Inflammatory macrophage treated with lipopolysaccharide for 1 hour (primary cell): ENCODE measurements at places on chromosomes 12 and 14.
A peak's percentile ranks its signal among the peaks of the same experiment; 100 is the strongest.

- no peak for DNase-seq
Observed at GRCh38 chr12:50557421-50557820, 52.6 kb downstream of the DIP2B start.

GRCh38 chr14:77457115-77457521 lies 283 bp downstream of the VIPAS39 start:
- no peak for DNase-seq

- no peak for DNase-seq
Observed at GRCh38 chr14:73755434-73756014, 41.3 kb upstream of the PNMA1 start.

- DNase-seq, result no peak
Observed at GRCh38 chr12:57723630-57723962, 14.9 kb downstream of the AGAP2 start.

- DNase-seq, result no peak
Observed at GRCh38 chr12:81499809-81500208, 259.3 kb downstream of the PPFIA2 start.

- no peak for DNase-seq
Observed at GRCh38 chr14:78592616-78593219, 422.5 kb downstream of the NRXN3 start.

GRCh38 chr12:127650626-127651025 lies 616.3 kb upstream of the TMEM132C start:
- no peak for DNase-seq

GRCh38 chr14:40221428-40221827 lies 789.2 kb upstream of the FBXO33 start:
- DNase-seq, result no peak

GRCh38 chr14:96274543-96274942 lies 18.5 kb downstream of the BDKRB1 start:
- DNase-seq, result no peak

DNA sequence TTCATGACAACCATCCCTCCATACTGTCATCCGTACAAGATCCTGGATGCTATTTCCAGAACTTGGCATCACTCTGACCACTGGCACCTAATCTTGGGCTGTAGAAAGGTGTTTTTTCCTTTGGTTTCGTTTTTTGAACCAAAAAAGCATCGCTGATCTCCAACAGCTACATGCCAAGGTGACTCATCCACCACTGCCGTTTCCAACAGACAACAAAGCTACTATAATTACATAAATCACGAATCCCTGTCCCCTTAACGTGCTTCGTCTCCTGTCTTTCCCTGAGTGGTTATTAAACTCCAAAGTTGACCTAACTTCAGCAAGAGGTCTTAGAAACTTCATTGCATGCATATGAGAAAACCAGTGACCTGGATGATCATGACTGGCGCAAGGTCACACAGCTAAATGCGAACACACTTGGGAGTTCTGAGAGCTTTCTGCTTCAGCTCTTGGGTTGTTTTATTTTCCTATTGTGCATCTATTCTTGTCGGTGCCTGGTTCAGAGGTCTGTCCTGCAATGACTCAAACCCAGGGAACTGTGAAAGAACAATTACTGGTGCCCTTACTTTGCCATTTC lies 99.9 kb downstream of the PPM1H start:
- no peak for DNase-seq

GRCh38 chr12:89370421-89370831 lies 18.1 kb upstream of the DUSP6 start:
- peak; percentile 56 for DNase-seq

- no peak for DNase-seq
Observed at GRCh38 chr12:132783917-132784531, 22.4 kb upstream of the ANKLE2 start.
